T-helper 1 cell (primary cell): ENCODE measurements at places on chromosomes 1 and 21.
A peak's percentile ranks its signal among the peaks of the same experiment; 100 is the strongest.

- no peak for DNase-seq
Observed at GRCh38 chr1:166924823-166925541, 48.9 kb upstream of the TADA1 start.

GRCh38 chr1:203813581-203814341, 18.3 kb downstream of the ZBED6 start:
- DNase-seq: no peak

GRCh38 chr1:24555591-24556413, at the start of gene NCMAP:
TSS of gene NCMAP (plus strand) at chr1:24556087. CDS start at chr1:24595431, 39,344 bp downstream.
- peak; percentile 63 for DNase-seq

- no peak for DNase-seq
Observed at GRCh38 chr1:39409055-39409816, 82.2 kb upstream of the BMP8A start.

GRCh38 chr21:31927689-31928353, 55.0 kb downstream of the HUNK start:
- DNase-seq: no peak

- no peak for DNase-seq
Observed at GRCh38 chr21:41897700-41898099, 18.6 kb upstream of the PRDM15 start.

GRCh38 chr1:204405988-204406387, 5.6 kb downstream of the PPP1R15B start:
- no peak for DNase-seq

DNA sequence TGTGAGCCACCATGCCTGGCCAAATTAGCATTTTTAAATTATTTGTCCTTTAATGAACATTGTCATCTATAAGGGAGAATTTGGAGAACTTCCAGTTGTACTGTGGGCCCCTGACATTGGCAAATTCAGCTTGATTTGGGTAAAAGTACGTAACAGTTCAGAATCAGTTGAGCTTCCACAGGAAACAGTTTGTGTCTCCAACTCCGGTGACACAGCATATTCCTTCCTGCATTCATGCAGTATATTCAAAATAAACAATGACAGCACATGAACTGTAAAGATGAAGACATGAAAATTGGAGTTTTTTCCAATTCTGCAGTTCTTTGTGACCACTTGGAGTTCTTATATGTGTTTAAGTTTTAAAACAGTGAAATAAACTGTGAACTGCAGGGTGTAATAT, 28.2 kb downstream of the RNF220 start:
- DNase-seq: no peak

- DNase-seq: peak; percentile 36
Observed at GRCh38 chr1:186763107-186763506, 65.6 kb upstream of the PLA2G4A start.

- DNase-seq: no peak
Observed at GRCh38 chr1:108865316-108865910, 8.5 kb upstream of the AKNAD1 start.

DNA sequence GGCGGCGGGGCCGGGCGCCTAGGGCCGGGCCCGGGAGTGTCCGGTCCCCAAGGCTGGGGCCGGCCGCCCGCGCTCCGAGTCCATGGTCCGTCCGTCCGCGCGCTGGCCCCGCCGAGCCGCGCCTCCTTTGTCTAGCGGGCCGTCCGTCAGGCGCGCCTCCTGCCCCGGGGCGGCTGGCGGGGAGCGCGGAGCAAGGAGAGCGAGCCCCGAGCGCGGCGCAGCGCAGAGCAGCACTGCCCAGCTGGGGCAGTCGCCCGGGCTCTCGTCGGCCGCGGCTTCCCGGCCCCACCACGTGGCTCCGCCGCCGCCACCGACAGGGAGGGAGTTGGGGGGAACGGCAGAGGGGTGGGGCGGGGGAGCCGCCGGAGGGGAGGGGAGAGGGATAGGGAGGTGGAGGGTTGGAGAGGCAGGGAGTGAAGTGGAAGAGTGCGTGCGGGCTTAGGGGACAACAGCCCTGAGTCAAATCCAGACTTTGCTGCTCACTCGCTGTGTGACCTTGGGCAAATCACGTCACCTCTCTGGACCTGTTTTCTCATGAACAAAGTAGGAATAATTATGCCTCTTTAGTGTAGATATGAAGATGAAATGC, at the start of gene NKAIN1:
Gene NKAIN1 (minus strand): TSS at position 235 of the 589 bp plus-strand sequence. CDS start 340 bp downstream, outside the sequence.
- no peak for DNase-seq

DNA sequence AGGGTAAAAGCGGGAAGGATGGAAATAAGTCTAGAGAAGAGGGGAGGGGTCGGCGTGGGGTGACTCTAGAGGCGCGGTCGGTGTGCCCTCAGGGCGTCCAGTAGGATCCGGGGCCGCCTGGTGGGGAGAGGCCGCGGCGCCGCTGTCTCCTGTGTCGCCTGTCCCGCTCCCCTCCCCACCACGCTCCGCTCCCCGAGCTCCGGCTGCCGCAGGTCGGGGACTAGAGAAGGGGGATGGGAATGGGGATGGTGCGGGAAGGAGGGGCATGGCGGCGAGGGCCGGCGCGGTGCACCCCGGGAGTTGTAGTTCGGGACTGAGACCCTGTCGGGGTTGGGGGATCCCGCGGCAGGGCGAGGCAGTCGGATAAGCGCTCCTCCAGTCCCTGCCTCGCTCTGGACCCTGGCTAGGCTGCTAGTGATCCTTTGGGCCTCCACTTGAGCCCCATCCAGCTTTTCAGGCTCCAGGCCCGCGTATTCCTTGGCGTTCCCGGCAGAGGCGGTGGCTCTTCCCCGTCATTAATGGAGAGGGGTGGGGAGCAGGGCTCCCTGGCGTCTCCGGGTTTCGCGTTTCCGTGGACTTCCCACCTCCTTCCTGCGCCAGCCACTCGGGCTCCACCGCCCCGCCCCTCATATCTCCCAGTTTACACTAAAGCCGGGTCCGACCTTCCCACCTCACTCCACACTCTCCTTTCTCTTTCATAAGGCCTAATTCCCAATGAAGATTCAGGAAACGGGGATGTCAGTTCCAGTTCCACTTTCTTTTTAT, at the start of gene ENTREP3:
Gene ENTREP3 (minus strand): TSS at position 241 of the 765 bp plus-strand sequence. CDS start 606 bp downstream, outside the sequence.
- peak; percentile 71 for DNase-seq

- DNase-seq: no peak
Observed at GRCh38 chr1:186188004-186188539, 187.0 kb downstream of the TPR start.

- DNase-seq: no peak
Observed at GRCh38 chr1:26025517-26025916, 3.9 kb downstream of the EXTL1 start.

DNA sequence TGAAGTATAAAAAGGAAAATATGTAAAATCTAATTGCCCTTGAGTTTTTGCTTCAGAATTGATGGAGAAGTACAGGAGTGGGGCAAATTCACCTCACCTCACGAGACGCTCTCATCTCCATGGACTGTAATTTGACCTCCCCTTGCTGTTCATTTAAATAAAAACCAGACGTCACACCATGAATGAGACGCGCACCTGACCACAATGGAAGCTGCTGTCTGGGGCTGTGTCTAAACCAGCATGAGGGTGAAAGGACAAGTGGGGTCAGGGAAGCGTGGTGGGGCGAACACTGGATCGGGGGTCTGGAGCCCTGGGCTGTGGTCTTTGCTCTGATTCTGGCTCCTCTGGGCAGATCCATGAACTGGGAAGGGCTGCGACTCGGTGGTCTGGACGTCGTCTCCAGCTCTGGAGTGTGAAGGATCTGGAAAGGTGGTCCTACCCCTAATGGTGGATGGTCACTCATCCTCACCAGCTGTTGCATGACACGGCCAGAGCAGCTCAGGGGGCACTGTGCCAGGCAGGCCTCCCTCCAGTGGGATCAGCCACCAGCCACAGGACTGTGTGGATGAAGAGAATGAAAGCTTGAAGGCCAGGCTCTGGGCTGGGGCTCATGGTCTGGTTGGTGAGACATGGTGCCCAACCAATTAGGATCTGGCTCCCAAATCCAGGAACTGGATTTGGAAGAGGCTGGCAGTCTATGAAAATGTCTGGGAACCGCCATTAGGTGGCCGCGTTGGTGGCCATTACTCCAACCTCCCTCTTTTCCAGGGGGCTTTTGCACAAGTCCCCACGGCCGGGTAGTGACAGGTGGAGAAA, 728.6 kb downstream of the PTPRU start:
- DNase-seq: no peak

- peak; percentile 41 for DNase-seq
Observed at GRCh38 chr1:206784471-206784903, 12.2 kb upstream of the IL10 start.

DNA sequence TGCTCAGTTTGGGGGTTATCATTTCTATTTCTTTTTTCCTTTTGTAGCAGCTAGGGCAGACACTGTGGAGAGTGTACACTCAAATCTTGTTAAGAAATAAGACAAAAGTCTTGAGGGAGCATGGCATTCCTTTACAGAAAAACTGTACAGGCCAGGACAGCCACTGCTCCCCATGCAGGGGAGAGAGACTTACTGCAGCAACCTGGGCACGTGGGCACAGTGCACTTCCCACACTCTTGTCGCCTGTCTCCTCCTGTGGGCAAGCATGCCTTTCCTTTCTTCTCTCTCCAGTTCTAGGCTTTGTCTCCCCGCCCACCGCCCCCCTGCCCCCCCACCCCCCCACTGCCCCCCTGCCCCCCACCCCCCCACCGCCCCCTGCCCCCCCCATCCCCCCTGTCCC, 51.9 kb downstream of the PHC2 start:
- DNase-seq: no peak

- DNase-seq: no peak
Observed at GRCh38 chr1:181554465-181554864, 71.1 kb downstream of the CACNA1E start.

DNA sequence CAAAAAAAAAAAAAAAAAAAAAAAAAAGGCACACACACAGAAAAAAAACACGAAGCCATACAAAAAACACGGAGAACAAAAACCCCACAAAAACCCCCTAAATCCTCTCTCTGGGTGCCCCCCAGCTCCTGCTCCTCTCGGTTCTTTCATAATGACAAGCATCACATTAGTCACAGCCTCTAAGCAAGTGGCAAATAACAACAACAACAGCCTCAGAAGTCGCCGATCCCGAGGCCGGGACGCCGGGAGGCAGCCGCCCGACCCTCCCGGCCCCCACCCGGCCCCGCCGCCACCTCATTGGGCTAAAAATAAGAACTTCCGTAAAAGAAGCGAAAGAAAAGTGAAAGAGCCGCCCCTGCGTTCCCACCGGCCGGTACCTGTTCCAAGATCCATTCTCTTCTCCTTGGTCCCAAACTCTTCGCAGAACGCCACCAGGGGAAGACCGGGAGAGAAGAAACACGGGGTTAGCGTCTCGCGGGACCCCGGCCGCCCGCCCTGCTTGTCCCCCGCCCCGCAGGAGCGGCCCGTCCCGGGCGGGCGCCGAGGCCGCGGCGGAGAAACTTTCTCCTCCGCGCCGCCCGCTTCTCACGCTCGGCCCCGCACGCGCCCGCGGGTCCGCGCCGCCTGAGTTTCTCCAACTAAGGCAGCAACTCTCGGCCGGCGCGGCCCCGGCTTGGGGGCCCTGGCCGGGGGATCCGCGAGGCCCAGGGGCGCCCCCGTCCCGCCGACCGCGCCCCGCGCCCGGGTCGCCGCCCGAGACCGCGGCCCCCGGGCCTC, 102.8 kb downstream of the CASZ1 start:
- no peak for DNase-seq

DNA sequence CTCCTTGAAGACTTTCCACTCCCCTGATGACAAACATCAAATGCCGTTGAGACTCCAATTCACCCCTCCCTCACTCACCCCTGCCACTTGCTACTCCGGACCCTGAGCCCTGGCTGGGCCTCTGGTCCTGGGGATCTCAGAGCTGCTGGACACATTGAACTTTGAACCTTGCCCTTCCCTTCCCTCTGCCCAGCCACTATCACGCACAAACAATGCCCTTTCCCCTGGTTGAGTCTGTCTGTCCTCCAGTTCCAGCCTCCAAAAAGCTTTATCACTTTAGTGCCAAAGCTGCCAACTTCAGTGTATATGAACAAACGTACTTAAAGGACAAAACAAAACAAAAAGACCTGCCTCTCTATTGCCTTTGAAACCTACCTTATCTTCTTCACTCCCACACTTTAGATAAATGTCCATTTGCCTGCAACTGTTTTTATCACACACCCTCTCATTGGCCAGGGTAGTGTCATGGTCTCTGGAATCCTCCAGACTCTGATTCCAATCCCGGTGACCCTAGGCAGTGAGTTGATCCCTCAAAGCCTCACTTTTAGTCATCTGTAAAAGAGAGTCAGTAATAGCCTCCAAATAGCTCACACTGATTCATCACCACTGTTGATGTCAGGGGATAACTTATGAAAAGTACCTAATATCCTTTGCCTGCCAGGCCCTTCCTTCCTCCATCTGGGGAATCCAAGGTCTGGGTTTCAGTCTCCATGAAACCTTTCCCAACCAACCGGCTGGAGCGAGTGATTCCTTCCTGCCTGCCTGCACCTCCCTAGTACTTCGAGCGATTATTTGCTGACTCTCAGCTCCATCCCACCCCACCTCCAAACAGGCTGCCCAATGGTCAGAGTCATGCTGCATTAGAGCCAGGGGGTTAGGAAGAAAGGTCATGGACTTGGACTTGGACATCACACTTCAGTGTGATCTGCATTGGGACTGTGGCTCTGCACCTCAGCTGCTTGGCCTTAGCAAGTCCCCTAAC, 15.9 kb upstream of the SPOCD1 start:
- no peak for DNase-seq

GRCh38 chr1:98546319-98546718, 115.2 kb upstream of the SNX7 start:
- DNase-seq: no peak

DNA sequence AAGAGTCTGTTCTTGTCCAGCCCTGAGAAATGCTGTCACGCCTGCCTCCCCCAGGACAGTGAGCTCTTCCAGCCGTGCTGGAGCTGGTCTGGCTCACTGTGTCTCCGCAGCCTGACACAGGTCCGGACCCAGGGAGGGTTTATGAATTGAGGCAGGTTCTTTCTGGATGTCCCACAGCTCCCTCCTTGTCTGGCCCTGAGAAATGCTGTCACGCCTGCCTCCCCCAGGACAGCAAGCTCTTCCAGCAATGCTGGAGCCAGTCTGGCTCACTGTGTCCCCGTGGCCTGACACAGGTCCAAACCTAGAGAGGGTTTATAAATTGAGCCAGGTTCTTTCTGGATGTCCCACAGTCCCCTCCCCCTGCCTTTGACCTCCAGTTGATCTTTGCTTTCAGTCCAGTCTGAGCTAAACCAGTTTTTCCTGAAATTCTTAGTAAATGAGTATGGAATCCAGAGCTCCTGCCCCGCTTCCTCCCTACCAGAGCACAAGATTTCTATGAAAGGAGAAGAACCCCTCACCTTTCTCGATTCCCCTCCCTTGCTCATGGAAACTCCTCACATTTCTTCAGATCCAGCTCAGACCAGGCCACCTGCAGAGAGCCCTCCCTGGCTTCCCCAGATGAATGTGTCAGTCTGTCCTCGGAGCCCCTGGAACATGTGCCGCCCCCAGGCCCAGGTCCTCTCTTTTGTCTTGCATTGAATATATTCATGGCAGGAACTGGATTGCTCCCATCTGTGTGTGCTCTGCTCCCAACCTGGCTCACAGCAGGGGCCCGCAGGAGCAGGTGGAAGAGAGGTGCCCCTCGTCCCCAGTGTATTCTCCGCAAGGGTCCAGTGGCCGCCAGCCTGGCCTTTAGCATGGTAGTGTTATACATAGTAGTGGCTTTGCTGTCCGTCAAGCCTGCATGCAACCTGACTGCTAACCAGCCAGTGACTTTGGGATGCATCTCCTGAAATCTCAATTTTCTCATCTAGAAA, 116.3 kb downstream of the EPHB2 start:
- no peak for DNase-seq
